ENCODE measurements at places on chromosomes 4 and X. TPM values are rescaled to one million over a fixed set of nuclear protein-coding genes. Genes with fewer than 3 reads are reported as not detected.

GRCh38 chrX:69319376-69319775 lies 154.1 kb upstream of the PJA1 start:
- no peak for DNase-seq

DNA sequence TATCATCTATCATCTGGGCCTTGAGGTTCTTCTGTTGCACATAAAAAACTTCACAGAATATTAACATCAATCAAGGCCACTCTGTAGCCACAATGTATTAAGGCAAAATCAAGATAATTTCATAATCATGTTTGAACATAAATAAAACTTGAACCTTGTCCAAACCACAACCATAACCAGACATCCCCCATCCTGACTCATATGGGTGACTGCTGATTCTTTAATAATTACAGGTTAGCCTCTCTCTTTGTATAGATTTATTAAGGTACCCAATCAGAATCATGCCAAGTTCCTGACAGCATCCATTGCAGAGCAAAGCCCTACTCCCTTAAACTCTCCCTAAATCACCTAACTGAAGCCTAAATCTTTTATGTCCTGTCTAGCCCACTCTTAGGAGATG lies 16.7 kb upstream of the AREG start:
- DNase-seq, result no peak

DNA sequence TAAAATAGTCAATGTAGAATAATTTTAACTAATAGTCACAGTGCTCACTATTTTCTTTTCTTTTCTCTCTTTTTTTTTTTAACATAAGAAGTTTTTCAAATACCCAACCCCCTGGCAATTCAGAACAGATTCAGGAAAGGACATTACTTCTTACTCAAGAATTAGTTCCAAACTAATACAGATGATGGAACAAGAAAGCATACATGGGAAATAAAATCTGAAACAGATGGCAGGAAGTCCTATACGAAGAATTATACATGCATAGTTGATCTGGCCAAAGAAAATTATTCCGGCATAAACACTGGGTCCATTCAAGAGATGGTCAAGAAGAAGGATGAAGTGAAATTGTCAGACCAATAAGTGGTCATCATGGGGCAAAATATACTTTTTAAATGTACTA lies 614.4 kb upstream of the INTU start:
- no peak for DNase-seq

GRCh38 chr4:25966171-25966570 lies 52.2 kb downstream of the SMIM20 start:
- no peak for DNase-seq

DNA sequence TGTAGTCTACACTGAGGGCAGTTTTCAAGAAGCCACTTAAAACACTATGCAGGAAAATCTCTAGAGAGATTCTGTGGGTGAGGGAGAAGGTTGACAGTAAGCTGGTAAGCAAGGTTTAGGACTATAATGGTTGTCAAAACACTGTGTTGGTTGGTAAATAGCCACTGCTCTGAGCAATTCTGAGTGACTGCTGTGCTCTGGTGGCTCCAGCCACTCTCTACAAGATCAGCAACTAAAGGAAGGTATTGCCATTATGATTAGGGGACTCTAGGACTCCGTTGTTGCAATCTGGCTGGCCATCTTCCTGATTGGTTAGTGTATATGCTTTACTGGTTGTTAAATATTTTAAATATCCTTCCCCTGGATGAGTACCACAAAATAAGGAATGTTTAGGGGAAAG lies 5.5 kb upstream of the FAM47E start:
- DNase-seq, result no peak

- DNase-seq, result no peak
Measured at GRCh38 chrX:85569686-85570085, 190.2 kb upstream of the POF1B start.

DNA sequence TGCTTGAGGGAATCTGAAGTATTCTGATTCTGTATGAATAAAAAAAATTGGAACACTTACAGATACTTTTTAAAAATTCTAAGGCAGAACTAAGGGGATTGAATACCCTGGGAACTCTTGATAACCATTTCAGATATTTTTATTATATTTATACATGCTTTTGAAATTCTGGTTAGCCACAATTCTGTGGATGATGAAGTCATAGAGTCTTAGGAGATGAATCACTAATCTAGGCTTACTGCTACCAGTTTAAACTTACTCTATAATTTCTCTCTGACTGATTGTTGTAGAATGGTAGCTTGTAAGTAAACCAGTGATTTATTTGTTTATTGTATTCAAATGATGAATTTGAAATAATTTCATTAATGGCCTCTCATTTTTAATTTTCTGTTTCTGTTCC lies 11.4 kb upstream of the SLAIN2 start:
- no peak for DNase-seq

DNA sequence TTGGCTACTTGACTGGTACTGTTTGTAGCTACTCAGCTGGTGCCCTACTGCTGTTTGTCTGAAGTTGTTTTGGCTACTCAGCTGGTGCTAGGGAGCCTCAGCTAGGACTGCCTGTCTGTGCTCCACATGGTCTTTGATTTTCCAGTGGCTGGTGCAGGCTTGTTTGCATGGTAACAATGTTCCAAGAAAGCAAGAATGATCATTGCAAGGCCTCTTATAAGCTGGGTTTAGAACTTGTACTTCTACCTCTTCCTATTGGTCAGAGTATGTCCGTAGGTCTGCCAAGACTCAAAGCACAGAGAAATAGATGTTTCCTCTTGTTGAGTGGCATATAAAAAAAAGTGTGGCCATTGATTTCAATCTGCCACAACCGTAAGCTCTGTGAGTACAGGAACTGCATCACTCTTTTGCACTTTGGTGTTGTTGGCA lies 17.6 kb downstream of the NFKB1 start:
- no peak for DNase-seq

DNA sequence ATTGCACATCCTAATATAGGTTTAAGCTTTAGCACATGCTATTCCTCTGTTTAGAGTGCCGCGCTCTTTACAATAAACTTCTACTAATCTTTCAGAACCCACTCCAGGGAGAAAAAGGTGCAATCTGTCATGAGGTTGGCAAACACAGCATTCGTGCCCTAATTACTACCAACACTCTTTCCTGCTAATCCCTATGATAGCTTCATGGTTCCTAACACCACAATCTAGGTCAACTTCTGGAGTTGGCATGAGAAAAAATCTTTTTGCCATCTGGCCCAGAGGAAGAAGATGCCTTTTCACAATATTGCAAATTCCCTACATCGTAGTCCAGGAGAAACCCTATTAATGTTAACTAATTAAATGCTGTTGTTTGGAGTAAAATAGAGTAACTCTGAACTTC lies 39.6 kb downstream of the TMA16 start:
- no peak for DNase-seq

DNA sequence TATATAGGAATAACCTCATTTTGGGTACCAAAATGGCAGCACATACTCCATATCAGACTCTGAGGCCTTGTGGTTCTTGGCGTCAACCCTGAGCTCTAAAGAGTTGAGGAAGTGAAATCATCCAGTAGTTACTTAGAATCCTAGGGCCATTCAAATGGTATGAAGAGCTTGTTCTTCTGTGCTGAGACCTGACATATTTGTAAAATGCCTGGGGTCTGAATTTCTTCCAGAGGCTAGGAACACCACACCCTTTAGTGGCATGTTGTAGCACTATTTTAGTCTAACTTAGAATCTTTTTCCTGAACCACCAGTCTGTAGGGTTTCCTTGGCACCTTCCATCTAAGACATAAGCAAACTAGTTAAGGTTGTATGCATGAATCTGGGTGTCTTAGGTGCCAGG lies 18.1 kb upstream of the GDPD2 start:
- no peak for DNase-seq

DNA sequence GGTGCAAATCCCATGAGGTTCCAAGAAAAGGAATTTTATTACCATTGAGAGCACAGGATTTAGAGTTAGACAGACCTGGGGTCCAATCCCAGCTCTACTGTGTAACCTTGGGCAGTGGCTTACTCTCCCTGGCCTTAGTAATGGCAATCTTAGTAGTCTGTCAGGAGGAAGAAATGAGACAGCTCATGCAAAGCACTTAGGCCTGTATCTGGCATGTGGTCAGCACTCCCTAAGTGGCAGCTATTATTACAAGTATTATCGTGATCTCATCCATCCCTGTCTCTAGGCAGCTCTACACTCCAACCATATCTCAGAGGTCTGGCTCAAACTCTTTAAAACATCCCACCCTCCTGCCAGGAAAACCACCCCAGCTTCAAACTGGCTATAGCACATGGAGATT lies 129.6 kb upstream of the NALF2 start:
- no peak for DNase-seq

GRCh38 chr4:174946246-174946645 lies 28.1 kb downstream of the ADAM29 start:
- DNase-seq, result no peak

GRCh38 chr4:170931321-170931720 lies 841.6 kb upstream of the AADAT start:
- DNase-seq, result no peak

GRCh38 chr4:7649741-7650531 lies 215.2 kb upstream of the PSAPL1 start:
- no peak for DNase-seq

DNA sequence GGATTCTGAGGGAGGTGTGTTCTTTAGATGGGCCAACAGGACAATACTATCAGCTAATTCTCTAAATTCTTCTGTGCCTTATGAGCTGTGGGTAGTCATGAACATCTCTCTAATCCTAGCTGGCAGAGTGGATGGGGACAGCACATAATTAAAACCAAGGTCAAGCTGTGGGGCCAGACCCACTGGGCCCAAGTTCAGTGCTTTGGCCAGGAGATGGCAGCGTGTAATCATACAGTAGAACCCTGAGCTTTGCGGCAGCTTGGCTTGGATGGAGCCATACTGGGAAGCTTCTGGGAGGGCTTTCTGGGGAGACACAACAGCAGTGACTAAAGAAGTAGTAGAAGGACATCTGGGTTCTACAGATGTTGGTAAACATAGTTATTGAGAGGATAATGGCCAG lies 140.3 kb upstream of the CXCL13 start:
- DNase-seq, result no peak

GRCh38 chrX:112235547-112235946 lies 153.0 kb upstream of the TRPC5 start:
- DNase-seq, result no peak

GRCh38 chr4:70741867-70742658 lies 20.3 kb downstream of the RUFY3 start:
- no peak for DNase-seq

DNA sequence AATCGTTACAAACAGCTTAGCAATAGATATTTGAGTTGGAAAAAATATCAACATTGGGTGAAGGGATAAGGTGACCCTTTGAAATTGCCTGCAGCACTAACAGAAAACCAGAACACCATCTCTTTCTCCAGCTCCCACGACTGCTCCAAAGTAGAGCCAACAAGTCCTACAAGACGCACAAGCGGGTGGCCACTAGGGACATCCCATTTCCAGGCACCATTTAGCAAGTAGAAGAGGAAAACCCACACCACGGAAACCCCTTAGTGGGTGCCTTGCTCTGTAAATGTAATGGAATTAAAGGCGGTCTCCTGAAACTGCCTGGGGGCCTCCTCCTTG lies 1.9 kb downstream of the ARHGAP6 start:
- no peak for DNase-seq

Gene HEPH
- total RNA-seq, result 5.1 TPM

Gene ZNF711
- 127 TPM for total RNA-seq

Gene NDNF
- 4.8 TPM for total RNA-seq

Gene SLC25A43
- total RNA-seq, result 2.2 TPM

Gene ARHGAP4
- 6.6 TPM for total RNA-seq

Gene PHOX2B
- total RNA-seq, result not detected

Gene NR0B1
- 0.31 TPM for total RNA-seq

Gene CT45A10
- total RNA-seq, result not detected
